Posterior cingulate gyrus (tissue), 11 donors: ENCODE measurements at places on chromosomes 5 and 9.
A peak's percentile ranks its signal among the peaks of the same experiment; 100 is the strongest.

DNA sequence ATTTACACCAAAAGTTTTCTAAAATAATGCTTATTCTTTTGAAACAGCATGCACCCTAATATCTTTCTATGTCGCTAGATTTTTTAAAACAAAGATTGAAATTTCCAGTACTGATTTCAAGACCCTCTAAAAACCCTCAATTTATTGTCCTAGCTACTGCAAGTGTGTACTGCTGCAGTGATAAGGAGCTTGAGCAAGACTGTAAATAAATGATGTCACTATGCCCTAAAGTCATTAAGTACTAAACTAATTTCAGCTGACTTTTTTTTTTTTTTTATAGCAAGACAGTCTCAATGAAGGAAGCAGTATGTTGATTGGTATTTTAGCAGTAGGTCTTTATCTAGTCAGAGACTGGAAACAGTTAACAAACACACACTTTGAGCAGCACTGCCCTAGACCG, 12.2 kb upstream of the MIER3 start:
- DNase-seq = no peak

DNA sequence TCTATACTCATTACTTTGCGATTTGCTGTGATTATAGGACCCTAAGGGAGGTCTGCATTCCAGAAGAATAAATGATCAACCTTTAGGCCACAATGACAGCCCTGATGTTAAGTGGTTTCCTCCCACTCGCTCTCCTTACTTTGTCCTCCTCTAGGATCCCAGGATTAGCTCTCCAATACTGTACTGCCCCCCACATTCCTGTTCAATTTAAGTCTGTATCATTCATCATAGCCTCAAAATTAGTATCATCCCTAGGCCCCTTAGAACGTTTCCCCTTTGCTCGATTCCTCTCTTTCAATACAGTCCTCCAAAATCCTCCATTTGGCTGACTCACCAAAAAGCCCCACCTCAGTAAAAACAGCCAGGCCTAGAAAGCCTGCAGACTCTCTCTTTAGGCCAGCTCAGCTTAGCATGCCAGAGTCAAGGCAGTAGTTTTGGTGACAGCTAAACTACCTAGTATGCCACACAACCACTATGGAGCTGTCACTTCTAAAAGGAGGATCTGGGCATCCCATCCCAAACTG, 24.4 kb downstream of the RNF145 start:
- DNase-seq = no peak

DNA sequence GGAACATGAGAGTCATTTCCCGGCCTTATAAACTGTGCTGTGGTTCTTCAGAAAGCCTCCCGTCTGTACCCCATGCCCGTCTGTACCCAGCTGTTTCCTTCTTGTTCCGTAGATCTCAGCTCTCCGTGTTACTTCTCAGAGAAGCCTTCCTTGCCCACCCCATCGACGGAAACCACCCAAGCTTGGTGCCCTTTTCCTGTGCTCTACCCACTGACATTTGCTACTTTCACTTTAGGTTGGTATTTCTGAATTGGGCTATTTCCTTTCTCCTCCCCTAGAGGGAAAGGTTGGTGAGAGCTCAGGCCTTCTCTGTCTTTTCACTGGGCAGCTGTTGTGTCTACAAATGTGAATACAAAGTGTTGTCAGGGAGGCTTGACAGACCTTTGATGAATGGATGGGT, 764.5 kb upstream of the ADAMTS16 start:
- no peak for DNase-seq

DNA sequence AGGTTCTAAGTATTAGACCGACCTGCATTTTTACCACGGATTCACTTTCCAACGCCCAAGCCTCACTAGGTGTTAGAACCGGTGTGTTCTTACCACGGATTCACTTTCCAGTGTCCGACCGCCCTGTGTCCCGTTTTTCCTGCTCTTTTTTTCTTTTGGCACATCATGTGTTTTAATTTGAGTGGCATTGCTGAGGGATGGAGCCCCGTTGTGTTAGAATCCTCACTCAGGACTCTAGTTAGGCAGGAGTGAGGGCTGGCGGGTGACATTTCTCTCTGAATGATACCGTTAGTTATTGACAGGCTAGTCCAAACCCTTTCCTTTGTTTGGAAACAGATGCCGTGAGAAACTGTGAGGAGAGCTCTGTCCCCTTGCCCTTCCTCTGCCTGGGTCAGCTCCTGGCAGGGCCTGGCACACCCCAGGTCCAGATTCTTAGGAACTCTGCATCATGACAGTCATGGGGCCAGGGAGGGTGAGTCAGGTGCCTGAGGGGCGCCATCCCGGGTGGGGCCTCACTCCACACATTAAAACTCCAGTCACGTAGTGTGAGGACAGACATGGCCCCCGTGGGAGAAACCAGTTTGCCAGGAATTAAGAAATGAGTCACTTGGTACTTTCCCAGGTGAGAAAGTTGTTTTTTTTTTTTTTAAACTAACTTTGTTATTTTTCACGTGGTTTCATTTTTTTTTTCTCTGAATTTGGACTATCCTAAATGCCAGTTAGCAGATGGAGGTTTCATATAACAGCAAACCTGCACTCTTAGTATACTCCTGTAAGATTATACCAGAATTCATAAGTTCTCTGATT, 15.8 kb downstream of the EXOC3 start:
- no peak for DNase-seq

GRCh38 chr5:56072863-56073766, 78.4 kb upstream of the IL6ST start:
- no peak for DNase-seq

- no peak for DNase-seq
Measured at GRCh38 chr5:98349251-98349989, 424.0 kb upstream of the RGMB start.

- DNase-seq = no peak
Measured at GRCh38 chr9:80046481-80046880, 474.7 kb downstream of the TLE4 start.

GRCh38 chr9:78997296-78997695, 574.5 kb upstream of the TLE4 start:
- DNase-seq = no peak

GRCh38 chr5:135593886-135594285, 15.1 kb upstream of the CXCL14 start:
- no peak for DNase-seq

- no peak for DNase-seq
Measured at GRCh38 chr5:107605596-107606125, 65.1 kb downstream of the EFNA5 start.

DNA sequence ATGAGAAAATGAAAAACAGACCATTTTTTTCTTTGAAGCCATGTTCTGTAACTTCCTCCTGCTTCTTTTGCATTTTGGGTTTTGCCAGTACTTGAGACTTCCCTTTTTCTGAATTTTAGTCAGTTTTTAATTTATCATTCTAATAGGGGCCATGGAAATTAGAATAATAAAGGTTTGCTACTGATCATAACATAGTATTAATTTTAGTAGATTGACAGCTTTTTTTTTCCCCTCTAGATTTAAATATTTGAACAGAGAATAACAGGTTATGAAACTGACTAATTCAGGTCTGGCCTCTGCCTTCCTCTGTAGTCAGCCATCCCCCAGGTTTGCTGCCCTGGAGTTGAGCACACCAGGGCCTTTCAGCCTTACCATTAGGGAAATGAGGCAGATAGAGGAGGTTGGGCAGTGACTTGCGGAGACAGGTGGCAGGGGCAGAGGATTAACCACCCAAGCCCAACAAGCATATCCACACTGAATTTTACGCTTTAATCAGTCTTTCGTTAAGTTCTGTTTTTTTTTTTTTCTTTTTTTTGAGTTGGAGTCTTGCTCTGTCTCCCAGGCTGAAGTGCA, 80.1 kb upstream of the TNFAIP8 start:
- DNase-seq = no peak

- no peak for DNase-seq
Measured at GRCh38 chr5:93636837-93637236, 53.8 kb downstream of the NR2F1 start.

GRCh38 chr5:172114875-172115422, 73.1 kb downstream of the STK10 start:
- DNase-seq = peak; percentile 69

DNA sequence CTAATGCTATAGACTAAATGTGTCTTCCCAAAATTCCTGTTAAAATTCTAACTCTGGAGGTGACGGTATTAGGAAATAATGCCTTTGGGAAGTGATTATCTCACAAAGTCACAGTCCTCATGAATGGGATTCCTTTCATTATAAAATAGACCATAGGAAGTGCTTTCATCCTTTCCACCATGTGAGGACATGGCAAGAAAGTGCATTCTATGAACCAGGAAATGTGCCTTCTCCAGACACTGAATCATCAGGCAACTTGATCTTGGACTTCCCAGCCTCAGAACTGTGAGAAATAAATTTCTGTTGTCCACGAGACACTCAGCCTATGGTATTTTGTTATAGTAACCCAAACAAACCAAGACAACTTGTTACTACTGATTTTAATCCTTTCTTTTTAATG, 582.4 kb upstream of the C9orf72 start:
- DNase-seq = no peak

DNA sequence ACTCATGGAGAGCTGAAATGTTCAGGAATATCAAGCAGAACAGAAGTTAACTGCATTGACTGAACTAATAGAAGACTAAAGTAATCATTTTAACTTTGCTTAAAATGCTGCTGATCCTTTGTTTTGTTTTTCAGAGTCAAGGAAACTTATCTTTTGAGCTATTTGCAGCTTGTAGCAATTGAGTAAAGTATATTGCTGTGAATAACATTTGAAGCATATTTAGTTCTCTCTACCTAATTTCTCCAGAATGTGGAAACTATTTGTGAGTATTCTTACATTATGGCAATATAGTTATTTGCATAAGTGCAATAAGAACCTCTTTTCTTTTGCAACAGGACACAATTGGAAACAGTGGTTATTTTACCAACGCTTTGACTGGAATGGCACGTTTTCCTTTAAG, 5.3 kb upstream of the SOX30 start:
- DNase-seq = no peak

DNA sequence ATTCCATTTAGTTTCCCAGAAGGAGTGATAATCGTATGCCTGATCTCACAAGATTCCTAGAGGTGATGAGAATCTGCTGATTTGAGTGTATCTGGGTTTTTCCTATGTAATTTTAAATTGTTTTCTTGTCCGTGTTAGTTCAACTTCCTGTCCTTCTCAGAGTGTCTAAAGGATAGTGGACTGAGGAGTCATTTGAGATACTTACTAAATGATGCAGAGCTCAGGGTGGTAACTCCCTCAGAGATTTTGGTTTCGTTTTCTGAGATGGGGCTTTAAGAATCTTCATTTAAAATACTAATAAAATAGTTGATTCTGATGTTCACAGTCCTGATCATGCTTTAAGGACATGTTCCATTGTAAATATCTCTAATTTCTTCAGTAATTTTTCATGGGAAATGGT, 30.3 kb downstream of the MELK start:
- DNase-seq = no peak

GRCh38 chr5:154677921-154678320, 77.3 kb upstream of the LARP1 start:
- DNase-seq = no peak

GRCh38 chr9:114722937-114723620, 41.1 kb upstream of the TEX48 start:
- DNase-seq = no peak

- no peak for DNase-seq
Measured at GRCh38 chr5:17433406-17433805, 64.6 kb upstream of the TAF11L2 start.

DNA sequence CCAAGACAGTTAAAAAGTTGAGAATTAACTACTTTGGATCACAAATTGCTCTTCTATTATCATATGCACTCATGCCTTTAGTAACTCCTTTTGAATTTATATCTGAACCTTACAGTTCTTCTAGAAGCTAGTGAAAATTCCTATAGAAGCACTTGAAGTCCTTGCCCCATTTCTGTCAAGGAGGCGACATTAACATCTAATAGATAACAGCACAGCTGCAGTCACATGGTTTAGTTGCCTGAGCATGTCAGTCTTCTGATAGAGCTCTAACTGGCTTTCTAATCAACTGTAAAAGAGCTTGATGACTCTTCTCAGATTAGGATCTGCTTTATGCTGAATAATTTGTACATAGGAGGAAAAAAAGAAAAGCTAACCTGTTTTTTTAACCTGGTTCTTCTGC, 9.0 kb downstream of the RFESD start:
- no peak for DNase-seq

DNA sequence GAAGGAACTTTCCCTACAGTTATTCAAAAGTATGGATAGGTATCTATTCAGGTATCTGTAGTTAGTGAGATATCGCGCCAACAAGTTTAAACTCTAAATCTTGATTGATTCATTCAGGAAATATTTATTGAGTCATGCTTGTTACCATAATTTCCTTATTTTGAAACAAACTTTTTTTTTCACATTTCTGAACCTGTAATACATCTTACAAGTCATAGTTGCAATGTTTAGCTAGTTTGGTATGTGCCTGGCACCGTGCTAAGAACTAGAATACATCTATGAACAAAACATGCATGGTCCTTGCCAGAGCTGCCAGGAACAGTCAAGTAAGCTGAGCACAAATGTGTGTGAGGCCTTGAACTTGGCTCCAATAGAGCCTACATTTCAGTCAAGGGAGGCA, 226.4 kb downstream of the PCSK5 start:
- DNase-seq = no peak

DNA sequence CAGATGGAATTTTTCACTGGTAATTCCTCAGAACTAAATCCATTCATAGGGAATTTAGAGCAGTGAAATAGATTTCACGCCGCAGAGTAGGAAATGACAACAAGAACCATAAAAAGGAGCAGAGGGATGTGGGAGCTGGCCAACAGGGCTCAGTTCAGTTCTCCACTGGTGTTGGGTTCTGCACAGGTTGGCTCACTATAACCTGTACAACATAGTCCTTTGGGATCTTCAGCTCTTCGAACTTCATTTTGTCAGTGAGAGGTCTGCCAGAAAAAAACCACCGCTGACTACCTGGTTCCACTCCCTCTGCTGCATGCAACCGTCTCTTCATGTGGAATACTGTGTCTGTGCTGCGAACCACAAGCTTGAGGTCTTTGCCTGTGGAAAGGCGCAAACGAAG, 17.7 kb downstream of the EFCAB9 start:
- DNase-seq = no peak

DNA sequence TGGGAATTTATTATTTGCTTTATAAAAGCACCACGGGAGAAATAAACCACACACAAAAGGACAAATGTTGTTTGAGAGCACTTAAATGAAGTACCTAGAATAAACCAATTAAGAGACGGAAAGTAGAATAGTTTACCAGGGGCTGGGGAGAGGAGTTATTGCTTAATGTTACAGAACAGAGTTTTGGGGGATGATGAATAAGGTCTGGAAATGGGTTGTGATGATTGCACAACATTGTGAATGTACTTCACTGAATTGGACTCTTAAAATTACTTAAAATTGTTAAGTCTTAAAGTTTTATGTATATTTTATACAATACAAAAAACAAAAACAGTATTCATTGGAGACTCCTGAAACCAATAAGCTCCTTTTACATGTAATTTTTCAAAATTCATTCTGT, 1.5 kb downstream of the ZBTB43 start:
- no peak for DNase-seq

- DNase-seq = no peak
Measured at GRCh38 chr9:127118597-127119319, 3.7 kb downstream of the ANGPTL2 start.
